Tracheal epithelial cell (primary cell): ENCODE measurements at places on chromosomes 1 and 21. TPM values are rescaled to one million over a fixed set of nuclear protein-coding genes. Genes with fewer than 3 reads are reported as not detected.

The GBP5 gene
- 1.2 TPM in 1 of 2 replicates, not detected in the other for total RNA-seq

The SERBP1 gene
- 197 and 201 TPM in 2 replicates for total RNA-seq

The MAGI3 gene
- 4.6 and 8.3 TPM in 2 replicates for total RNA-seq

The C8B gene
- not detected in 2 replicates for total RNA-seq

The CD244 gene
- not detected in 2 replicates for total RNA-seq

The AIRE gene
- total RNA-seq: not detected in 2 replicates

The AUNIP gene
- total RNA-seq: 2.2 and 2.8 TPM in 2 replicates

The OR2G6 gene
- not detected in 2 replicates for total RNA-seq

The VCAM1 gene
- 0.21 and 37.8 TPM in 2 replicates for total RNA-seq

The SEMA4A gene
- total RNA-seq: 3.4 TPM in 2 replicates

The SMIM12 gene
- total RNA-seq: 26.0 and 29.4 TPM in 2 replicates

The CYP4A11 gene
- total RNA-seq: not detected in 2 replicates

The PDC gene
- total RNA-seq: not detected in 2 replicates

The CLDN14 gene
- 1.4 TPM in 1 of 2 replicates, not detected in the other for total RNA-seq

The PSMB2 gene
- total RNA-seq: 15.2 and 19.8 TPM in 2 replicates

The ELOA gene
- total RNA-seq: 11.3 and 17.9 TPM in 2 replicates

The MPZL1 gene
- 92.5 and 104 TPM in 2 replicates for total RNA-seq

The RGS13 gene
- not detected in 2 replicates for total RNA-seq

The CD84 gene
- not detected in 2 replicates for total RNA-seq

The HAX1 gene
- 157 and 191 TPM in 2 replicates for total RNA-seq

The KCNJ10 gene
- total RNA-seq: not detected in 2 replicates

The SLC16A4 gene
- 36.9 and 48.2 TPM in 2 replicates for total RNA-seq

The ESPN gene
- 14.5 and 17.3 TPM in 2 replicates for total RNA-seq

The TMCC2 gene
- total RNA-seq: 0.64 and 1.4 TPM in 2 replicates

The NBPF4 gene
- 0.24 TPM in 1 of 2 replicates, not detected in the other for total RNA-seq

The GJC2 gene
- 1.7 TPM in 2 replicates for total RNA-seq

The UMODL1 gene
- total RNA-seq: not detected in 2 replicates

The KIF26B gene
- total RNA-seq: 3.0 and 3.1 TPM in 2 replicates

The TXNIP gene
- 38.2 and 63.6 TPM in 2 replicates for total RNA-seq

The PSMG1 gene
- total RNA-seq: 55.8 and 78.1 TPM in 2 replicates

The CORT gene
- not detected in 2 replicates for total RNA-seq

The GLRX2 gene
- total RNA-seq: 7.7 and 14.5 TPM in 2 replicates

The C2CD2 gene
- total RNA-seq: 10.0 and 11.3 TPM in 2 replicates

The RHD gene
- not detected in 2 replicates for total RNA-seq

The IL20 gene
- total RNA-seq: 0.72 TPM in 1 of 2 replicates, not detected in the other

The VHLL gene
- total RNA-seq: 0.72 TPM in 1 of 2 replicates, not detected in the other

The CSMD2 gene
- under 0.01 TPM in 1 of 2 replicates, not detected in the other for total RNA-seq

The HENMT1 gene
- total RNA-seq: 1.2 and 1.5 TPM in 2 replicates

The THEM5 gene
- not detected in 2 replicates for total RNA-seq

The PI4KB gene
- 22.0 and 28.0 TPM in 2 replicates for total RNA-seq

The C1orf94 gene
- total RNA-seq: 0.24 TPM in 1 of 2 replicates, not detected in the other

The TMEM200B gene
- total RNA-seq: 2.8 and 2.9 TPM in 2 replicates

The TNFRSF4 gene
- total RNA-seq: not detected in 2 replicates

The RGL1 gene
- total RNA-seq: 0.43 and 1.7 TPM in 2 replicates
